ENCODE measurements at places on chromosomes 3 and 15. TPM values are rescaled to one million over a fixed set of nuclear protein-coding genes. Genes with fewer than 3 reads are reported as not detected.

DNA sequence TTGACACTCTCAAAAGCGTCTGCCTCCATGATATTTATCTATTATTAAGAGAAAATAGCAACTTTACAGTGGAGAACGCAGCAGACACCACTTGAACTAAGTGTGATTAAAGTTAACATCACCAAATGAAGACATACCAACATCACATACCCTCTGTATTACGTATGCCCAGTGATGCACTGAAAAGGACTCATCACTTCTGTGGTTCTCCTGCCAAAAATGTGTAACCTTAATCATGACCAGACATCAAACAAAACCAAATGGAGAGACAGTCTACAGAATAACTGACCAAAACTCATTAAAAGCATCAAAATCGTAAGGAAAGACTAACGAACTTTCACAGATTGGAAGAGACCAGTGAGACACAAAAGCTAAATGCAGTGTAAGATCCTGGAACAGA lies 103.2 kb downstream of the PPP2R3A start:
- DNase-seq: no peak

DNA sequence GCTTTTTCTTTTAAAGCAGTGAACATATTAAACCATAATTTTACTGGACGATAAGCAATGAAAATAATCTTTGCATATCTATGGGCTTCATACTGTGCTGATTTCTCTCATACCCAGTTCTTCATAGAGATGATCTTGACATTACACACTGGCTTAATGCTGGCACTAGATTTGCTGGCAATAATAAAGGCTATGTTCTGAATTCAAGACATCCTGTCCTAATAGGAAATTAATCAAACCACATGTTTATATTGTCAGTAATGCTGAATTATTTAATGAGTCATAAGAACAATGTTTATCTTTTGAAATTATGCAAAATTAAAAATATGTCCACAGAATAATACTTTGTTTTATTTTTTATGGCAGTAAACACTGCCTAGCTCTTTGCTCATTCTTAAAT lies 643.2 kb downstream of the OTOL1 start:
- no peak for DNase-seq

- DNase-seq: no peak
Measured at GRCh38 chr3:158668506-158668905, 3.9 kb downstream of the LXN start.

Gene FEZF2
- not detected for total RNA-seq

Gene SEC61A1
- total RNA-seq: 290 TPM

Gene TMEM43
- total RNA-seq: 98.2 TPM

Gene CHDH
- total RNA-seq: 0.06 TPM

All from glomerular endothelial cell (primary cell).